ENCODE measurements at places on chromosomes 5 and 9.

DNA sequence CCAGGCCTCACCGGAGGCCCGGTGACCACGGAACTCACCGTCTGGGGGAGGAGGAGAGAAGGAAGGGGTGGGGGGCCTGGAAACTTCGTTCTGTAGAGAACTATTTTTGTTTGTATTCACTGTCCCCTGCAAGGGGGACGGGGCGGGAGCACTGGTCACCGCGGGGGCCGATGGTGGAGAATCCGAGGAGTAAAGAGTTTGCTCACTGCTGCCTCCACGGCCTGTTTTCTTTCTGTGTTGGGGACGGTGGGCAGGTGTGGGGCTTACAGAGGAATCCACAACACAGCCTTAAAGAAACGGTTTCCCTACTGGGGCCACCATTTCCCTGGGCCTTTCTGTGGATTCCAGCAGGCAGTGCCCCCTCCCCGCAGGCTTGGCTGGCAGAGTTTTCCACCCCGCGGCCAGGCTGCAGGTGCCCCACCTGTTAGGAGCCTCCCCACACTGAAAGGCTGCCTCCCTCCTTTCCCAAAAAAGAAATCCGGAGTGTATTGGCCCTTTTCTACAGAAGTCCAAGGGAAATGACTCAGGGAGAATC is 80.8 kb downstream of the NTNG2 start:
- no peak for DNase-seq

DNA sequence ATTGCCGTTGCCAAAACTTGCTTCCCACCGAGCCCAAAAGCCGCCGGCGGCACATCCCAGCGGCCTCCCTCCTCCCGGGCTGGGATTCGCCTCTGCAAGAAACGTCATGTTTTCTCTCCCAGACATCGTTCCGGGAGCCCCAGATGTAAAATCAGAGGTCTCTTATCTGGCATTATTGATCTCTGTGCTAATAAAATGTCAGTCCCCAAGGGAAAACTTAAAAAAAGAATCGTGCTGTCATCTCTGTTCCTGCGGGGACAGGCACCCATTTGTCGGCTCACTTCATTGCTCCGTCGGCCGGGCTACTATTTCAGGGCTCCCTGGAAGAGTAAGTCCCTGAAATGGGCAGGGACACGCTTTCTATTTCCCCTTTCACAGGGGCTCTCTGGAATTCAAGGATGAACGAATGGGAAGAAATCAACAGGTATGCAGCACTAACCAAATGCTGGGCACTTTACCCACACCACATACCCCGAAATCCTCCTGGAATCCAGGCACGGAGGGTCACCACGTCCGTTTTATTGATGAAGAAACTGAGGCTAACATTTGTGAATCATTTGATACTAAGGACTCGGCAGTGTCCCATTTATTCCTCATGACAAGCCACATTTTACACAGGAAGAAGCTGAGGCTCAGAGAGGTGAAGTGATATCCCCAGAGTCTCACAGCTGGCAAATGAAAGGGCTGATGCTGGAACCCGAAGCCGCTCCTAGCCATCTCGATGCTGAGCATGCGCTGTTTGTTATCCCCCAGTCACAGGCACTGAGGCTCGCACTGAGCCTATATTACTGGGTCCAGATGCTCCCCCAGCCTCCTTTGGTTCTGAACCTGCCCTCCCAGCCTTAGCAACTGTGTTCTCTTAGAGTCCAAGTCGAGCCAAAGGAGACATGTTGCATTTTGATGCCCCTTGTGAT is 35.7 kb upstream of the MSX2 start:
- DNase-seq, result no peak

DNA sequence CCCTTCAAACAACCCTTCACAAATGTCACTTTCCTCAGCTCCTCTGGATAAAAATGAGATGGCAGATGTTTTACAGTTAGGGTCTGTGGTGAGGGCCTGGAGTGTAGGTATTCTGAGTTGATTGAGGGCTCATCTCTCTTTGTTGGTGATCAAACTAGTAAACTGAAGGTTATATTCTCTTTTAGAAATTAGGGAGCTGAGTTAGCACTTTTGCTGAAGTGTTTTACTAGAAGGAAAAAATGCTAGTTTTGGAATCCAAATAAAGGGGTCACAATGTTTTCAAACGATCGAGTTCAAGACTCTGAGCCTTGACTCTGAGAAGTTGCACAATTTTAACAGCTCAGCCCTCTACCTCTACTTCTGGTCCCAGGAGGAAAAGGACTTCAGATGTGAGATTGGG is 23.4 kb downstream of the RHOBTB3 start:
- no peak for DNase-seq

DNA sequence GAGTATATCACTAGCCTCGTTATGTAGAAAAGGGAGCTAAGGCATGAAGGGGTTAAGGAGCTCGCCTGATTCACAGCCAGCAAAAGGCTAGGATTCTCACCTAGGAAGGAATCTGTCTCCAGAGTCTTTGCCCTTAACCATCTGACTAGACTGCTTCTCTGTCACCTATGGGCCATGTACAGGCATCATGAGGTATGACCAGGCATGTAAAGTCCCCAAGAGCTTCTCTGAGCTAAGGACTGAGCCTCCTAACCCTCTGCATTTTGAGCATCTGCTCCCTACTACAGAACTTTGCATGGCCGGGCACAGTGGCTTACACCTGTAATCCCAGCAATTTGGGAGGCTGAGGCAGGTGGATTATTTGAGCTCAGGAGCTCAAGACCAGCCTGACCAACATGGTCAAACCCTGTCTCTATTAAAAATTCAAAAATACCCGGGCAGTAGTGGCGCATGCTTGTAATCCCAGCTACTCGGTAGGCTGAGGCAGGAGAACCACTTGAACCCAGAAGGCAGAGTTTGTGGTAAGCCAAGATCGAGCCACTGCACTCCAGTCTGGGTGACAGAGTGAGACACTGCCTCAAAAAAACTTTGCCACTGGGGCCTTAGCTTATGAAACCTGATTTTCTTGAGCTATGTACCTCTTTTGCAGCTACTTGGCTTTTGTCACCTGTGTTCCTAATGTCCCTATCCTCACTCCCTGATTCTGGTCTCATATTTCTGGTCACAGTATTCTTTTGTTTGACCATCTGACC is 33.2 kb upstream of the IL7R start:
- DNase-seq, result no peak

DNA sequence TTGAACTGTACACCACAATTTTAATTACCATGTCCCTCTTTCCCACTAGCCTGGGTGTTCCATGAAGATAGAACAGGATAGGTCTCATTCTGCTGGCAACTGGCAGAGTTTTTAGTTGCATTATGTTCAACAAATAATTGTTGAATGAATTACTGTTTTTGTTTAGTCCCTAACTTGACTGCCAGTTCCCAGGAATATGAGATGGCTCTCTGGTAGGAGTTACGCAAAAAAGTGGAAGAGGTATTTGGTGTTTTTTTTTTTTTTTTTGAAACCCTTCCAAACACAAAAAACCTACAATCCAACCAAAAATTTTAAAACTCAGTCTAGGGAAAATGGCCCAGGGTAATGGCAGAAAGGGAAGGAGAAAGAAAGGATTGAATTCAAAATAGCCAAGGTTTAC is 153.6 kb downstream of the GNAQ start:
- DNase-seq, result no peak

GRCh38 chr9:4225291-4226028 is 74.4 kb downstream of the GLIS3 start:
- no peak for DNase-seq
